Mammary epithelial cell (primary cell): ENCODE measurements at places on chromosomes 16 and 17. TPM values are rescaled to one million over a fixed set of nuclear protein-coding genes. Genes with fewer than 3 reads are reported as not detected.
A peak's percentile ranks its signal among the peaks of the same experiment; 100 is the strongest.

- DNase-seq = no peak
Observed at GRCh38 chr16:30691907-30692306, 7.1 kb upstream of the SRCAP start.

GRCh38 chr17:82305727-82306300 lies 11.6 kb downstream of the CD7 start:
- DNase-seq = no peak

DNA sequence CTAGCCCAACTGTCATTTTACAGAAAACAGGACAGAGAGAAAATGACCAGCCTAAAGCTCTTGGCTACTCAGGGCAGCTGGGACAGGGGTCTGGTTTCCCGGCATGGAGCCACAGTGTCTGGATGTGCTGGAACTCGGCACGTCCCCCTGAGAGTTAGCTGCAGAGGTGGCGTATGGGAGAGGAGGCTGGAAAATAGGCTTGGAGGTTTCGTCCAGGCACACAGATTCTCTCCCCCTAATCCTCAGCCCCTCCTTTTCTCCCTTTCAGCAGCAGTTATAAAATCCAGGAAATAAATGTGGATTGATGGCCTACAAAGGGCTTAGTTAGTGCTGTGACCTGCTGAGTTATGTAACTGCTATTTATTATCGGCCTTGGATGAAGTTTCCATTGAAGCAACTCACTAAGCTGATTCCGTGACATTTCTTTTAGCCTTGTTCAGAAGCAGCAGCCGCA lies 89.5 kb upstream of the TOB1 start:
- DNase-seq = no peak

GRCh38 chr17:43025290-43025657 lies 243 bp downstream of the RND2 start:
- DNase-seq = no peak

GRCh38 chr17:13525876-13526275 lies 75.9 kb downstream of the HS3ST3A1 start:
- no peak for DNase-seq

- no peak for DNase-seq
Observed at GRCh38 chr16:68356249-68356918, 45.6 kb downstream of the PRMT7 start.

- DNase-seq = no peak
Observed at GRCh38 chr17:74150428-74151025, 53.0 kb upstream of the RPL38 start.

GRCh38 chr17:82810644-82811430 lies 29.0 kb downstream of the ZNF750 start:
- no peak for DNase-seq

DNA sequence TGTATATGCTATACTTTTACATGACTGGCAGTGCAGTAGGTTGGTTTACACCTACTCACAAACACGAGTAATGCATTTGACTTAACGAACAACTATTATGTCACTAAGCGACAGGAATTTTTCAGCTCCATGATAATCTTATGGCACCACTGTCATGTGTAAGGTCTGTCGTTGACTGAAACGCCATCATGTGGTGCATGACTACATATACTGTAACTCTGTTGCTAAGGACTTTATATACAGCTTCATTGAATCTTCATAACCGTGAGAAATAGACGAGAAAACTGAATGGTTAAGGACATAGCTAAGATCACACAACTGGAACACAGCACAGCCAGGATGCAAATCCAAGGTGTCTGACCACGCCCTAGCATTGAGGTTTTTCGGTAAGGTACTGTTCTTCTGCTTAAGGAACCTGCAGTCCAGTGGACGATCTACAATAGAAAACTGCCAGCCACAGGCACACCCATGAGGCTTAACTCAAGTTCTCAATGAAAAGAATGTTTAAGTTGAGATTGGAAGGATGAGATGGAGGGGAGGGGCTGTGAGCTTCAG lies 3.3 kb downstream of the CFAP20 start:
- no peak for DNase-seq

- DNase-seq = no peak
Observed at GRCh38 chr16:12468552-12468951, 335.1 kb downstream of the CPPED1 start.

DNA sequence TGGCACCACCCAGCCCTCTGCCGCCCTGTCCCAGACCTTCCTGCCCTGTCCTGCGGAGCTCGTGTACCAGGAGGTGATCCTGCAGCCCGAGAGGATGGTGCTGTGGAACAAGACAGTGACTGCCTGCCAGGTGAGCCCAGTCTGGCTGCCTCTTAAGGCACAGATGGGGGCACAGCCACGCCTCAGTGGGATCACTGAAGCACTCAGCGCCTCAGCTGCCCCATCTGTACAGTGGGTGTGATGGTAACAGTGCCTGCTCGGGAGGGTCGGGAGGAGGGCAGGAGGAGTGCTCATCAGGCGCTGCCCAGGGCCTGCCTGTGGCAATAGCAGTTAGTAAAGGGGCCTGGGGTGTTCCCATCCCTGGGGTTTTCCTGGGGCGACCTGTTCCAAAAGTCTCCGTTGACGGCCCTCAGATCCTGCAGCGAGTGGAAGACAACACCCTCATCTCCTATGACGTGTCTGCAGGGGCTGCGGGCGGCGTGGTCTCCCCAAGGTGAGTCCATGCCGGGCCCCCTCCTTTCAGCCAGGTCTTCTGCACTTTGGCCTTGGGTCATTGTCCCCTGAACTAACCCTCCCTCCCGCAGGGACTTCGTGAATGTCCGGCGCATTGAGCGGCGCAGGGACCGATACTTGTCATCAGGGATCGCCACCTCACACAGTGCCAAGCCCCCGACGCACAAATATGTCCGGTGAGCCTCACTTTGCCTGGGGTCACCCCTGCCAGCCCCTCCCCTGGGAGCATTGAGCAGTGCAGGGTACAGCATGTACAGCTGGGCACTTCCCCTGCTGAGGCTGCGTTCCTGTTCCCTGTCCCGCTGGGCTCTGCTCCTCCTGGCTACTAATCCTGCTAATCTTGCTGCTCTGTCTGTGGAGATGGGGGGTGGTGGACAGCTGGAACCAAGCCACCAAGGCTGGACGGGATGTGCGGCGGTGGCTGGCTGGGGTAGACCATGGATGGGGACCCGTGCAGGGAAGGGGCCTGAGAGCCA lies 4.5 kb upstream of the TCAP start:
- DNase-seq = no peak

DNA sequence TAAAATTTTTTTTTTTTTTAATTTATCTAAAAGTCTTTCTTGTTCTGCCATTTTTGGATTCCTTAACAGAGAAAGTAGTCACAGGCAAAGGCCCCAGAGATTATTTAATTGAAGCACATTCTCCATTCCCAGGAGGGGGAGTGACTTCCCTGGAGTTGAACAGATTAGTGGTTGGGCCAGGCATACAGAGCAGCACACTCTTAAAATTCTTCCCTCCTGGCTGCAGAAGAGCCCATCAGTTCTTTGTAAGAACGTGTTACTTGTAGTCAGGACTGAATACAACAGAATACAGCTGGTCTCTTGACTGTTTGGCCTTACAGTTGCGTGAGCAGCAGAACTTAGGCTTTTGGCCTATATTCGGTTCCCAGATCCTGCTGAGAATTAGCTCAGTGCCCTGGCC lies 1.8 kb downstream of the ALKBH5 start:
- no peak for DNase-seq

- DNase-seq = no peak
Observed at GRCh38 chr17:73069841-73070240, 22.6 kb downstream of the SLC39A11 start.

GRCh38 chr17:60766778-60767190 lies 89.1 kb downstream of the BCAS3 start:
- no peak for DNase-seq

DNA sequence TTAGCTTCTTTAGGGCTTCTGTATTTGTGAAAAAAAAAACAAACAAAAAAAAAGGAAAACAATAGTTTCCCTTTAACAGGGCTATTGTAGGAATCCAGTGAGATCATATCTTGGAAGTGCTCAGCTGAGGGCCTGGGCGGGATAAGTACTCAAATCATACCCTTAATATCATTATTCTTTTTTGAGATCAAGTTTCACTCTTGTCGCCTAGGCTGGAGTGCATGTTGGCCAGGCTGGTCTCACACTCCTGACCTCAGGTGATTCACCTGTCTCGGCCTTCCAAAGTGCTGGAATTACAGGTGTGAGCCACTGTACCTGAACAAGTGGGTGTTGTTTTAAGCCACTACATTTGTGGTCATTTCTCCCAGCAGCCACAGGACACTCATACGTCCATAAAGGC lies 87.0 kb downstream of the CDH13 start:
- DNase-seq = peak; percentile 6

DNA sequence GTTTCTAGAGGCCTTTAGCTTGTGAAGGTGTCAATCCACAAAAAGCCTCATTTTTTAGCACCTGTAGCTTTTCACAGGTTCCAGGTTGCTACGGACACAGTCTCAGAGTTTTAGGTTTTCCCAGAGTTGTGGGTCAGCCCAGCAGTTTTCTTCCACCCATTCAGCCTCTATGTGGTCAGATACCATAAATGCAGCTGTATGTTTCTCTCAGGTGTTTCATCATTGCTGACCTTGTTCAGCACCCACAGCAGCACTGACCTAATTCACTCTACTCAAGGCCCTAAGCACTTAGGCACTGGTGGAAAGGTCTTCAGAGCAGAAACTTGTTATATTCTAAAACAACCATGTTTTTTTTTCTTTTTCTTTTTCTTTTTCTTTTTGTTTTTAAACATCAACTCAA lies 15.0 kb upstream of the SPACA3 start:
- DNase-seq = no peak

- no peak for DNase-seq
Observed at GRCh38 chr17:79226037-79226436, 151.4 kb downstream of the ENGASE start.

- peak; percentile 57 for DNase-seq
Observed at GRCh38 chr17:35889818-35890773, 9.9 kb upstream of the CCL5 start.

DNA sequence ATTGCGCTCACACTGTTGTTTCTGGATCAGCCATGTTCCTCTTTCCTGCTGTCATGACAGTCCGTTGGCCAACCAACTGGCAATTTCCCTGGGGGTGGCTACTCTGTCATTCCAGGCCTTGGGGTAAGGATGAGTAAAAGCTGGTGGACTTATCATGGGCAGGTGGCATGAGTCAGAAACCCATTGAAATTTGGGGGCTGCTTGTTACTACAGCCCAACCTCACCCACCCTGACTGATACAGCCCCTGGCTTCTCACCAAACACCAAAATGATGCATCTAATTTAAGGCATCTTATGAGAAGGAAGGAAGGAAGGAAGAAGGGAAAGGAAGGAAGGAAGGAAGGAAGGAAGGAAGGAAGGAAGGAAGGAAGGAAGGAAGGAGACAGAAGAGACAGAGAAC lies 53.9 kb upstream of the CRHR1 start:
- DNase-seq = no peak

DNA sequence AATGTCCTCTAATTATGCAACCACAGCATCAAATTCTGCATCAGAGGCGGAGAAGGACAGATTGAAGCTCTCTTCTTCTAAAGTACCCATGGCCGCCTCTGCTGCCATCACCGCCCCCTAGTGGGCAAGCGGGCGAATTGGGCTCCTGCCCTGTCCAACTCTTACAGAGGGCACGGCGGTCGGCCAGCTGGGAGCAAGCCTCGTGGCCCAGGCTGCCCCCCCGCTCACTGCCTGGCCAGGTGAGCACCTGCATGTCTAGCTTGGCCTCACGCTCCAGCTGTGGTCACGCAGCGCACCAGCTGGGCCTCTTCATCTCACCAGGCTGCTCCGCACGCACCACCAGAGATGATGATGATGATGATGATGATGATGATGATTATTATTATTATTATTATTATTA lies 146.1 kb upstream of the TOM1L1 start:
- no peak for DNase-seq

- peak; percentile 21 for DNase-seq
Observed at GRCh38 chr17:63998050-63998720, at the start of gene PRR29. Gene PRR29 (plus strand): TSS chr17:63998351. CDS start chr17:63998365, 14 bp downstream.

DNA sequence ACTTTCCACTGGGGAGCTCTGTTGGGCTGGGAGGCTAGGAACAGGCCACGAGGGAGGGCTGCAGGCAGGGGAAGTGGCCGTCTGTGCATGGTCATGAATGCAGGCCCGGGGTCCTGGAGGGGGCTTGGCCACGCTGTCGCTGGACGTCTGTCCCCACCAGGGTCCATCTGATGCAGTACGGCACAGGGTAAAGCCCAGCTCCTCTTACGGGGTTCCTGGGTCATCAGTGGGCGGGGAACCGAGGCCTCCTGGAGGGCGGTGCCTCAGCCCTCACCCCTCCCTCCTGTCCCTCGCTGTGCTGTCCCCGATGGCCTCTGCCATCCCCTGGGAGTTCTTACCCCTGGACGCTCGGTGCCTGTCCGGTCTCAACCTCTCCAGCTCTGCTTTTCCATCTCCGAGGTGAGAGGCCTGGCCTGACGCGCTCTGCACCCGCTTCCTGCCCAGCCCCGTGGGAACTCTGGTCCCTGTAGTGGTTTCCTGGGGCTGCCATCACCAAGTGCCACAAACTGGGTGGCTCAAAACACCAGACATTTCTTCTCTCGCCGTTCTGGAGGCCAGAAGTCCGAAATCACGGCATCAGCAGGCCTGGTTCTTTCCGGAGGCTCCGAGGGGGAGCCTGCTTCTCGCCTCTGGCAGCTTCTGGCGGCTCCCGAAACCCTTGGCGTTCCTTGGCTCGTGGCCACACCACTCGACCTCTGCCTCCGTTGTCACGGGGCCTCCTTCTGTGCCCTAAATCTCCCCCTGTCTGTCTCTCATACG lies 182.8 kb downstream of the SEC14L1 start:
- DNase-seq = no peak

- no peak for DNase-seq
Observed at GRCh38 chr17:28843816-28844148, 1.2 kb upstream of the FAM222B start.

DNA sequence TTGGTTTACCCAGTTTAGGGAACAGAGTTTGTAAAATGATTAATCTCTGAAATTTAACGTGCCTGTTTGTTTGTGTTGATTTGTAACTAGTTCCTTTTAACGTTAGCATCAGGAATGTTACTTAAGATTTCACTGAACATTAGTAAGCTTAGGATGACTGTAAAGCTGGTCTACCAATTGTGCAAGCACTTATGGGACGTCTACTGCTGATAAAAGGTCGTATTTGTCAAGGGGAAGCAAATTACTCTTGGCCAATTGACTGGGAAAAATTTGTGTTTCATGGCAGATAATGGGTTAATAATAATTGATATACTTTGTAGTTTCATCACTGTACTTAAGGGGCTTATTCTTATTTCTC lies 11.8 kb downstream of the METTL9 start:
- DNase-seq = no peak

DNA sequence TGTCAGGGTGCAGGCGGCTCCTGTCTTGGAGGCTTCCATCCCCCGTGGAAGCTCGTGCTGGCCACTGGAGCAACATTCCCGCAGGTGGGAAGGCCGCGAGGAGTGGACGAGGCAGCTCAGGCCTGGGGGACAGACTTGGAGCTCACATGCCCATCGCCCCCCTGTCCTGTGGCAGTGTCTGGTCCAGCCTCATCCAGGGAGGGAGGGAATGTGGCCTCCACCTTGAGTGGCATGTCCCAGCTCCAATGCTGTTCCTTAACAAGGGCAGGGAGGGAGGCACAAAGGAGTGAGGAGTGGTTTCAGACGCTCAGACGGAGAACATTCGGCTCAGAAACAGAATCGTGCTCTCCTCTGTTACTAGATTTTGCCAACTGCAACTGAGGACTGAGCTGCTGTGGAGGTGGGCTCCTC lies 159.4 kb upstream of the CHMP6 start:
- DNase-seq = peak; percentile 67

GRCh38 chr17:58109197-58109596 lies 26.0 kb downstream of the DYNLL2 start:
- no peak for DNase-seq

Gene GAS2L2
- total RNA-seq = 0.16 and 0.24 TPM in 2 replicates

Gene ASIC2
- total RNA-seq = not detected in 2 replicates

Gene ARHGAP44
- total RNA-seq = 0.21 and 1.1 TPM in 2 replicates

Gene IGFALS
- not detected for total RNA-seq

Gene KRTAP2-3
- 5.3 and 27.5 TPM in 2 replicates for total RNA-seq

Gene CRHR1
- not detected for total RNA-seq

Gene AGRP
- total RNA-seq = not detected in 2 replicates

Gene CCL5
- total RNA-seq = not detected

Gene NUDT16L1
- total RNA-seq = 13.5 TPM
